Activated CD4-positive, alpha-beta memory T cell treated with anti-CD3 and anti-CD28 coated beads, Interleukin-2, amount 10 ng/mL, durations not matched to agents 7 days and 5 days (primary cell): ENCODE measurements at places on chromosomes 11 and 22.

DNA sequence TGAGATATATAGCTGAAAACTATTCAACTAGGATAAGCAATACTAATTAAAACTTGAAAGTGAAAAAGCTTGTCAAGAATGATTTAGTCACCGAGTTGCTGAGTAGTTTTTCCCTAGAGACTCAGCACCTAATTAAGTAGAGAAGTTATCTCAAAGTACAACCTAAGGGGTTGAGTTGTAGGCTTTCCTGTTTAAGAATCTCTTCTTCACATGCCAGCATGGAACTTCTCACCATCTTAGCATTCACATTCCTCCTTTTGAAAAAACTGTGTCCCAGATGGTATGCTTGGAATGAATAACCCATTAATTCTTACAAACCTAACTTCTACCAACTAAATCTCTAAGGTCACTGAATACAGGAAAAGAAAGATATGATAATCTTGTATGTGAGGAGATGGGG, 303.3 kb upstream of the ZC3H12C start:
- DNase-seq: no peak

DNA sequence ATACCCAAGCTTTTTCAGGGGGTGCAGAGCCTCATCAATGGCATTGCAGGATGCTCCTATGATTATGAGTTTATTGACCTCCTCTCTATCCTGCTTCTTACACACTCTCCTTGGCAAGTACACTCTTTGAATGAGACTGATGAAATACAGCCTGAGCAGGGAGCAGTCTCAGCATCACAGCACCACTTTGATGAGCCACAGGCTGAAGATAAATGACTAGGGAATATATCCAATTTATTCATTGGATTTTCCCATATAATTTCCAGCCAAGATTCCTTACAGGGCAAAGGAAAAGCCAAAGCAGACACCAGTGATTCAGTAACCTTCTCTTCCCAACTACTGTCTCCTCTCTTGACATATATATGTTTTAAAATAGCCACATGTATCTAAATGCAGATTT, 79.2 kb downstream of the CASP12 start:
- no peak for DNase-seq

DNA sequence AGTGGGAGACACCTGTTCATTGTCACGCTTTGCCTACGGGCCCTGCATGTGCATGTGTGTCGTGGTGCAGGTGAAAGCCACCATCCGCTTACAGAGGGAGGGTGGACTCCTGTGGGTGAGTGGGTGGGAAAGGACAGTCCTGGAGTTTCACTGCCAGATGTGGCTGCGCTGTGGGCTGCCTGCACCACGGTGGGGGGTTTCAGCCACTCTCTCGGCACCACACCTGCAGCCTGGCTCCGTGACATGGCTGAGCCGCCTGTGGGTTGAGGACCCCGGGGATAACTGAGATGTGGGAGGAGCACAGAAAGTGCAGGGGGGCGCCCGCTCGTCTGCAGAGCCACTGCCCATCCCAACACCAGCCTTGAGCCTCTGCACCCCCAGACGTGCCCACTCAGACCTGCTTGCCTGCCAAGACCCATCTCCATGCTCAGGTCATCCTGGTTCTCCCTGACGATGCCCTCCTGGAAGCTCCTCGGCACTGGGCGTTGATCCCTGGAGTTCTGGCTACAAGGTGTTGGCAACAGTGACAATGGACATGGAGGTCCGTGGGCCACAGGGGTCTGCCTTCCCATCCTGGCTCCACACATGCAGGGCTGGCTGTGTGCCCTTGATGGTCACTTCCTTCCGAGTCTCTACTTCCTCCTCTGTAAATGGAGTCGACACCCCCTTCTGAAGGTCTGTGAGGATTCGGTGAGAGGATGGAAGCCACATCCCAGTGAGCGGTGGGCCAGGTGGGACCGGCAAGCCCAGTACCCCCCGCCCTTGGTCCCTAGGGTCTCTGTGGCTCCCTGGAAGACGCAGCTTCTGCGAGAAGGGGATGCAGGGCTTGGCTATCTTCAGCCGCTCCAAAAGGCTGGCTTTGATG, 1007.0 kb downstream of the BRD1 start:
- DNase-seq: no peak

DNA sequence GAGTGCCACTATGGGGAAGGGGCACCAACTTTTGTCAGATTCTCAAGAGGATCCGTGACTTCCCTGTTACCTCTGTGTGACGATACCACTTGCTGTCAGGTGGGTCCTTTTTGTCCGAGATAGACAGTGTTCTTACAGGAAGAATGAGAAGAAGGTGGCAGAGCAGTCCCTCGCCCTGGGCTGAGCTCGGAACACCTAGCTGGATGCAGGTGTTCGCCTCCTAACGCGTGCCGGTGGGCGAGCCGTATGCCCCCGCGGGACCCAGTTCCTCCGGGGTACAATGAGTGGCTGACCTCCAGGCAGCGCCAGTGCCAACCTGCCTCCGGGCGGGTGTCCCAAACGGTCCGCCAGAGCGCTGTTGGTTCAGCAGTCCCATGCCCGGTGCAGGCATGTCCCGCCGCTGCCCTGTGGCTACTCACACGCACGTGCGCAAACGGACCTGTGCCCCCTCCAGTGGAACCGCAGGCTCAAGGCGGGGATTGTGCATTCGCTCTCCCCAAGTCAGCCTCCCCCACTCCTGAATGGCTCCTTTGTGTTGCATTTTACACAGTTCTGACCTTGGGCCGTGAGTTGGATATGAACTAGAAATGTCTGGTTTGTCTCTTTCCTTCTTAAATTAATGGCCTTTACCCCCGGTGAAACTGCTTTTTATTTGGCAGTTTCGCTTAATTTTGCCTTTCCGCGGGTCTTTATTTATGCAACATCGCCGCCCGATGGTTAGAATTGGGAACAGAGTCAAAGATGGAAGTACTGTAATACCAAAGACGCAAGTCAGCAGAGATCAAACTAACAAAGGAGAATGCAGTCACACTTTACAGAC, 1.1 kb upstream of the ABTB2 start:
- peak; percentile 84 for DNase-seq

- no peak for DNase-seq
Observed at GRCh38 chr22:27879923-27880322, 39.1 kb downstream of the PITPNB start.

DNA sequence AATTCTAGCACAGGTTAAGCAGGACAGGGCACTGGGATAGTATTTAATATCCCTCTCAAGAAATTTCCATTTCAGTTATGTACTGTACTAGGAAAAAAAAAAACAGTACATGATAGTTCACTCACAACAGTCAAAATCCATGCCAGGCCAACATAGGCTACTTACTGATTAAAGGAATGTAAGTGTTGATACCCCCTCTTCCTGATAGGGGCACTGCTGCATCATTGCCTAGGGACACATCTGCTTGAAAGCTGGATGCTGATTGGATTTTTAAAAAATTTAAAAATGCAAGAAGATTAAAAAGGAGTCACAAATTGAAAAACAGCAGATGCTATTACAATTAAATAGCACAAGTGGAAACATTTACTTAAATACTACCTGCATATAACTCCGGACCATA, 43.4 kb downstream of the APOL5 start:
- no peak for DNase-seq

GRCh38 chr22:33112580-33112979, 54.4 kb upstream of the SYN3 start:
- DNase-seq: no peak

- DNase-seq: no peak
Observed at GRCh38 chr11:119704849-119705248, 24.2 kb downstream of the NECTIN1 start.

DNA sequence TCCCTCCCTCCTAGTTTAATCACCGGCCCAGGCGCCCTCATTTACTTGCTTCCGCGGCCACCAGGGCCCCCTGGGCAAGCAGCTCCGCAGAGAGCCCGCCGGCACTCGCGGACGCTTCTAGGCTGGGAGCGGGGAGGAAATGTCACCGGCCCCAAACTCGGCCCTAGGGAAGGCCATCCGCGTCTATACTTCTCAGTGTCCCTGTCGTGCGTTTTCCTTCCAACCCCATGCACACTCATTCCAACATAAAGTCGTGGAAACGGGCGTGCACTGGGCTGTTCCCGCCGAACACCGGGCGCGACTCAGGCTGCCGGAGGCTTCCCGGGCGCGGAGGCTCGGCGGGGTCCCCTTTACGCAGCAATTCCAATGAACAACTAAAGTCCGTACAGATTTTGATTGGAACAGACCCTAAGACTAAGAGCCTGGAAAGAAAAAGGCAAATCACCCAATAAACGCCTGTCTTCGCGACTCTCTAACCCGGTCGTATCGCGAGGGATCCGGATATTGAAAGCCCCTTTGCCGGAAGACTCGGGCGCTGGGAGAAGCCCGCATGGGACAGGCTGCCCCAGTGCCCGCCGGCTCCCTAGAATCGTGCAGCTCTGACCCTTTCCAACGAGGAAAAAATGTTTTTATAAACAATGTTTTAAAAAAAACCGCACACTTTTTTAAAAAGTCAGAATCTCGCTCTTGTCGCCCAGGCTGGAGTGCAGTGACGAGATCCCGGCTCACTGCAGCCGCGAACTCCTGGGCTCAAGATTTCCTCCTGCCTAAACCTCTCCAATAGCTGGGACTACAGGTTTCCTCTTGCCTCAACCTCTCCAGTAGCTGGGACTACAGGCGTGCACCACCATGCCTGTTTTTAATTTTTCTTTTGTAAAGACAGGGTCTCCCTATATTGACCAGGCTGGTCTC, 1.3 kb upstream of the BARX2 start:
- DNase-seq: no peak

GRCh38 chr22:30602049-30602448, 4.9 kb upstream of the TCN2 start:
- peak; percentile 24 for DNase-seq

DNA sequence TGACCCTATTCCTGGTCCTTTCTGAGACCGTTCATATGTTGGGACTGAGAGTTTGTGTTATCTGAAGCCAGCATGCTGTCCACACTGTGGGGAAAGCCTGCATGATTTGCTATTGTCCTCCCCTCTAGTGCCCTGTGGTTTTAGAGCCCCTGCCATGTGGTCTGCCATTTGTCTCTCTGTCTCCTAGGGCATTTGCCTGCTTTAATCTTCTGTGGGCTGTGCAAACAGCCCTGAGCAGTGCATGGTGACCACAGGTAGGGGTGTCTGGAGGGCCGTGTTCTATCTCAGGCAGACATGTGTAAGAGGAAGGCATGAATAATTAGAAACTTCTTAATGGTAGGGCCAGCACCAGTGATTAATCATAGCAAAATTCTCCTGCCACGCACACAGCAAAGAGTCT, 23.0 kb downstream of the AMPD3 start:
- no peak for DNase-seq

GRCh38 chr11:119298726-119299125, 18.2 kb downstream of the MCAM start:
- DNase-seq: no peak

DNA sequence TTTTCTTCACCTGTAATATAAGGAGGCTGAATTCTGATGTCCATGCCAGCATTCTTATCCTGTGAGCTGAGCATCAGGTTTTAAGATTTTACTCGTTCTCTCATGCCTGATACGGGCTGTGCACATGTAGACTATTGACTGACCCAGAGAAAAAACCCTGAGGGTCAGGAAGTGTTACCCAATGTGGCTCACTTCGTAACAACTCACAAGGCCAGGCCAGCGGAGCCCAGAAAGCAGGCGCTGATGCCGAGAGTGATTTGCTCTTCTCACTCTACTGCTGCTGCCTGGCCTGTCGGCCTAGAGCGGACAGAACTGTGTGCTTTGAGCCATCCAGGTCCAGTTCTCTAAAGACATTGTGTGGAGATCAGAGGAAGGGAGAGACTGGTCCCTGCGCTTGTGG, 10.8 kb downstream of the THYN1 start:
- DNase-seq: no peak

GRCh38 chr11:75639762-75640181, 29.1 kb downstream of the MAP6 start:
- DNase-seq: no peak

DNA sequence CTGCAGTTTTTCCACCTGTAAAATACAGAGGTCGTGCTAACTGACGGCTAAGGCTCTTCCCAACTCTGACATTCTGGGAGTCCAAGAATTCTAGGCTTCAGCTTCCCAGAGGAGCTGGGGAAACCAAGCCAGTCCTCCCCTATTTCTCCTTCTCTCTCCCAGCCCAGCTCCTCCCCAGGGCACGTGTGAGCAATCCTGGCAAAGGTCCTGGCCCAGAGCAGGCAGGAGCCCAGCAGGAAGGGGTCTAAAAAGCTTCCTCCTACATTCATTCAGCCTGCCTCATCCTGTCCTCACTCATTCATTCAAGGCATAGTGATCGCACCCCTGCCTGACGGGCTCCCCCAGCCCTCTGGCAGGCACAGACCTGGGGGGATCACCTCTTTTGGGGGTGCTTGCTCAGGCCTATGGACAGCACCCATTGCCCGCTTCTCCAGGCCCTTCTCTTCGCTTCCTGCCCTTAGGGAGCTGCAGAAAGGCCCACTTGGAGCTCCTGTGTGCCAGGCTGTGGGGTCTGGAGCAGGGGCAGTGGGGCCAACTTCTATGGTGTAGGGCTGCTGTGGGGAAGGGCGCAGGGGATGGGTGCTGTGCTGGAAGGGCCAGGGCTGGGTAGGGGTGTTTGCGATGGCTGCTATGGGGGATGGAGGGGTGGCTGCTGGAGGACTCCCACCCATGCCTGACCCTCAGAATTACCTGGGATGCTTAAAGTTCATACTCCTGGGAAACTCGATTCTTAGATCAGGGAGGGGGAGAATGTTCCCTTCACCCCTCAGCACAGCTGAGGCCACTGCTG, 9.8 kb downstream of the KCNC1 start:
- no peak for DNase-seq

- DNase-seq: no peak
Observed at GRCh38 chr11:21769188-21769587, 423.7 kb upstream of the ANO5 start.

- no peak for DNase-seq
Observed at GRCh38 chr11:121300972-121301699, 8.6 kb downstream of the SC5D start.

DNA sequence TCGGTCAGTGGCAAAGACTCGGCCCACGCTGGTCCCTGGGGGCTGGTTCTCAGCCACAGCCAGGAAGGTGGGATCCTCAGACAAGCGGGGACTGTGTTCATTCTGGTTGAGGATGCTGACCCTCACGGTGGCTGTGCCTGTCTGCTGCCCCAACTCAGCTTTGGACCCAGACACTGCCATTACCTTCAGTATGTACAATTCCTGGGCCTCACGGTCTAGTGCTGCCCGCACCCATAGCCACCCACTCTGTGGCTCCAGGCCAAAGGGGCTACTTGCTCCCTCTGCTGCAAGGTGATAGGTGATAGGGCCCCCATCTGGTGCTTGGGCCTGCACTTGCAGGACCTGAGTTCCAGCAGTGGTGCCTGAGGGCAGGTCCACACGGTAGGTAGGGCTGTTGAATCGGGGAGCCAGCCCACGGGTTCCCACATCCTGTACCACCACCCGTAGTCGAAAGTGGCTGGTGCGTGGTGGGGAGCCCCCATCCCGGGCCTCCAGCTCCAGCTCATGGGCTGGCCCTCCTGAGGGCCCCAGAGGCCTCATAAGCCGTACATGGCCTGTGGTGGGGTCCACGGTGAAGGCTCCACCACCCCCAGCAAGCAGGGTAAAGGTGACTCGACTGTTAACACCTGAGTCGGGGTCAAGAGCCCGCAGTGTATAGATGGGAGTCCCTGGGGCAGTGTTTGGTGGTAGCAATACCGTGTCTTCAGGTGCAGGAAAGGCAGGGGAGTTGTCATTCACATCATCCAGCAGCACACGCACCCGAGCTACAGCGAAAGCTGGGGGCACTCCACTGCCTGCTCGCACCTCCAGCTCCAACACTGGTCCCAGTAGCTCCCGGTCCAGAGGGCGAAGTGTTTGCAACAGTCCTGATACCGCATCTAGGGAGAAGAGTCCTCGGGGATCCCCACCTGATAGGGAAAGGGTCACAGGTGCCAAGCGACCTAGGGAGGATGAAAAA, 13.2 kb upstream of the TPP1 start:
- no peak for DNase-seq
